Fibroblast of upper back skin (primary cell): ENCODE measurements at places on chromosomes 1 and 21.

GRCh38 chr1:17404820-17405219, 32.8 kb downstream of the PADI6 start:
- no peak for DNase-seq

DNA sequence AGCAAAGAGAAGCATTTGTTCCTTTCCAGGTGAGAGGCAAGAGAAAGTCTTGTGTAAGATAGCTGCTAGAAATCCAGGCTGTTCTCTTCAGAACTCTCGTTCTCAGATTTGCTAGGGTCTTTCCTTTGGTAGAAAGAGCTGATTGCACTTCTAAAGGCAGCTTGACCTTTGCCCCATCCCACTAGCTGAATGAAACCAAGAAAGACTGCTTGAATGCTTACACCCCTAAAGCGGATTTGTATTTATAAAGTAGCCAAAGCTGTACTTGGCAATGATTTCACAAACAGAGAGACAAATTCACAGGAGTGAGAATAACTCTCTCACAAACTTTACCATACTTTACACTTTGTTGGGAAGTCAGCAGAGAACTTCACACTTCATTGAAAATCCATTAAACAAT, 424.1 kb downstream of the TTLL7 start:
- DNase-seq, result no peak

GRCh38 chr21:29449306-29449950, 150.7 kb downstream of the BACH1 start:
- DNase-seq, result no peak

DNA sequence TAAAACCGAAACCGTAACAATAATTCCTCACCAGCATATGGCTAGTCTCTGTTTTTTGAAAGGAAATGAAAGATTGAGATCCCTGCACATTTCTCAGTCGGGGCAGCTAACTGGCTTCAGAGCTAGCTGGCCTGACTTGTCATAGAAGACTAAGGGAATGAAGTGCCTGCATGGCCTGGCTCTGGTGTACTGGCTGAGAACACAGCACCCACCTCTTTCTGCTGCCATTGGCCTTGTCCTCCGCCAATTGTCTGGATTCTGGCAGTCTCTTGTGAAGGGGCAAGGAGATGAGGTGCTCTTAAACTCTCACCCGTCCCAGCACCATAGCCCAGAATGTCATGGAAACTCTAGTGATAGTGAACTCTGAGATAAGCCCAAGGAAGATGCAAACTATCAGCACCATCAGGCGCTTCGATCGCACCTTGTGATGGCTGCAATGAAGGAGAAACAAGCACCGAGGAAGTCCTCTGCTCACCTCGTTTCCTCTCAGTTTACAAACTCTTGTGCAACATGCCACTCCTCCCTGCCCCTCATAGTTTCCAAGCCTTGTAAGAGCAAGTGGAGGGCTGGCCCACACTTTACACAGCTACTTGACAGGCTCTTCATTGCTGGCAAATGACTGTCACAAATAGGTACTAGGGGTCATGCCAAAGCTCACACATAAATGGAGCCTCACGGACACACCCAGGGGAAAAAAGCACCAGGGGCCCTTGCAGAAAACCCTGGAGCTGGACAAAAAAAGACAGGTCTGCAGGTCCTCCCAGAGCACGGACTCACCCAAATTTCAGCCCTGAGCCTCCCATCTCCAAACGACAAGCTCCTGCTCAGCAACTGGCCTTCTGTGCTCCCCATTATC, 16.4 kb downstream of the INPP5B start:
- no peak for DNase-seq

DNA sequence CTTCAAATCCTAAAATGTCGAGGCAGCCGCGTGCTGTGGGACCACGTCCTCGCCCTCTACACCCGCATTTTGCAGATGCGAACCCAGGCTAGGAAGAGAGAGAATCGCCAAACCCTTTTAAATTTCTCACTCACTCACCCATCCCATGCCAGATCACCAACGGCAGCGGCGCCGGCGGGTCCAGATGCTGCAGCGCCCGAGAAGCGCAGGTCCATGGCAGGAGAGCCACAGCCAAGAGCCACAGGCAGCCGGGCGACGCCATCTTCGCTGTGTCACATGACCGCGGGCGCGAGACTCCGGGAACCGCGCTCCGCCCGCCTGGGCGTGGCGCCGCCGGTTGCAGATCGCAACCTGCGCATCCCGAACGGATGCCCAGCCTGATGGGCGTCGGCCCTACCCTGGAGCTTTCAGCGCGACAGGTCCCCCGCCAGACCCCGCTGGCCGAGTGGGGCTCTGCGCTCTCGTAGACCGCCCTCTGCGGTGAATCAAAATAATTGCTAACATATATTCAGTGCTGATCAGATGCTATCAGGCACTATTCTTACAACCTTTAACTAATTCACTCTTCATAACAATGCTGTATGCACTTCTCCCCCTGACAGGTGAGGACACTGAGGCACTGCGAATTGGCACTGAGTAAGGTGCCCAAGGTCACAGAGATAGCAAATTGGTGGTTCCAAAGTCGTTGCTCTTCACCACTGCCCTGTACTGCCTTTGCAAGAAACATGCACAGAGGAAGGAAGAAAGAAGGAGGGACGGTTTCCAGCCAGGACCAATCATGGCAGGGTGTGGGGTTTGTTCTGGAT, at the start of gene PPT1:
Gene PPT1 (minus strand): TSS at position 276 of the 806 bp plus-strand sequence. CDS start 14 bp downstream, at position 262.
- DNase-seq, result peak; percentile 62

- no peak for DNase-seq
These were observed 92.3 kb downstream of the ST6GALNAC5 start for GRCh38 chr1:76959556-76959955.

GRCh38 chr1:173201969-173202368, 5.2 kb downstream of the TNFSF4 start:
- DNase-seq, result no peak

- no peak for DNase-seq
These were observed 683.4 kb downstream of the PTPRC start for GRCh38 chr1:199322278-199322677.

DNA sequence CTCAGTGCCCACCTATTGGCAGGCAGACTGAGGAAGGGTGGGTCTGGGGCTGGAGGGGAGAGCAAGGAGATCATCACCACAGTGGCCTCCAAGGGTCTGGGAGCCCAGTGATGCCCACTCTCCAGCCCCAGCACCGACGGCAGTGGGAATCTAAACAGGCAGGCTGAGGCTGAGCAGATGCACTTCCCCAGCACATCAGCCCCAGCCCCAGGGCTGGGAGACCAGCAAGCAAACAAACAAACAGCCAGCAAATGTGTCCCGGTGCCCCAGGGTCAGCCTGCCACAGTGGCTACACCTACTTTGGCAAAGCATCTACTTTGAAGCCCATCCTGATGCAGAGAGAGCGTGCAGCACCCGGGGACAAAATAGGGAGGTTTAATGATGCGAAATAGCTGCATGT, 216.3 kb upstream of the ZC3H12A start:
- no peak for DNase-seq

- no peak for DNase-seq
These were observed 594 bp downstream of the LUZP1 start for GRCh38 chr1:23168079-23168444.

DNA sequence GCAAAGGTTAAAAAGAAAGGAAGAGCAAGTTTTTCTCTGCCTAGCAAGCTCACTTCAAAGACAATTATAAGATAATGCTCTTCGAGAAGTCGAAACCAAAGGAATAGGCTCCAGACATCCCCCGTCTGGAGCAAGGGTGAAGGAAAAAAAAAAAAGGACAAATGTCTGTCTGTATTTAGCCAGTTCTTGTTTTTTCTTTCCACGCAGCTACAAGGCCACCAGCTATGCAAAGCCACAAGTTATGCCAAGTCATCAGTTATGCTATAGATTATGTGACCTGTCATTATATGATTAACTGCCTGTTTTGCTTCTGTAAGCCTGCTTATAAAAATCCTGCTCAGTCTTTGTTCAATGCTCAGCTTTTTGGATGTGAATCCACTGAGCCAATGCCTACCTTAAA, 2.4 kb upstream of the THEM5 start:
- DNase-seq, result no peak

DNA sequence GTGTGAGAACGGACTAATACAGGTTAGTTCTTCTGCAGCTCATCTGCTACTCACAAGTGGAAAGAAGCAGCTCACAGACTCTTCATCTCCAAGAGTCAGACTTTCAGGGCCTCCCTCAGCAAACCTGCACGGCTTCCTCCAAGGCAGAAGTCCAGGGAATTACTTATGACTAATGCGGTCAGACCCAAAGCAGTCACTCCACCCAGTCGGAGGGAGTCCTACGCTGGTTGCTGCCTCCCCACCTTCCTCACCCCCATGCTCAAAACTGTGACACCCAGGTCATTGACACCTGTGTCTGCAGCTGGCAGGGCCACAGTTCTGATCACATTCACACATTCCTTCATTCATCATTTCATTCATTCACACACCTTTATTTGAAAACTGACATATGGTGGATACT, 38.4 kb upstream of the PRDM2 start:
- peak; percentile 47 for DNase-seq

DNA sequence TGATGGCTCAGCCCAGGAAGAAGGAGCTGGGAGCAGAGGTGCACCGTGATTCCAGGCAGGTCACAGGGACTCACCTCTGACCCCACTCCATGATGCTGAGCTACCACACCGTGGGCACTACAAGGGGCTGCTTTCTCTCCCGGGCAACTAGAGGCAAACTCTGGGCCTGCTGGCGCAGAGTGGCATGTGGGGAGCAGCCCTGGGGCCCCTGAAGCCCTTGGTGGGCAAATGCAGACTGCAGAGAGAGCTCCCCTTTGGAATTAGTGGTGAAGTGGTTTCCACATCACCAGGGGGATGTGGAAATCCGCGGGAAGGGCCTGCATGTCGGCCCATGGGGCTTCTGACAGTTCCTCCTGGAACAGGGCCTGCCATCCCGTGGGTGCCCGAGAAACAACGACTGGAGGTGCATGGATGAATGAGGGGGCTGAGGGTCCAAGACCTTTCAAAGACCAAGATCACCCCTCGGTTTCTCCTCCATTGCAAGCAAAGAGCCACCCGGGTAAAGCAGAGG, 11.8 kb upstream of the MMEL1 start:
- DNase-seq, result no peak

DNA sequence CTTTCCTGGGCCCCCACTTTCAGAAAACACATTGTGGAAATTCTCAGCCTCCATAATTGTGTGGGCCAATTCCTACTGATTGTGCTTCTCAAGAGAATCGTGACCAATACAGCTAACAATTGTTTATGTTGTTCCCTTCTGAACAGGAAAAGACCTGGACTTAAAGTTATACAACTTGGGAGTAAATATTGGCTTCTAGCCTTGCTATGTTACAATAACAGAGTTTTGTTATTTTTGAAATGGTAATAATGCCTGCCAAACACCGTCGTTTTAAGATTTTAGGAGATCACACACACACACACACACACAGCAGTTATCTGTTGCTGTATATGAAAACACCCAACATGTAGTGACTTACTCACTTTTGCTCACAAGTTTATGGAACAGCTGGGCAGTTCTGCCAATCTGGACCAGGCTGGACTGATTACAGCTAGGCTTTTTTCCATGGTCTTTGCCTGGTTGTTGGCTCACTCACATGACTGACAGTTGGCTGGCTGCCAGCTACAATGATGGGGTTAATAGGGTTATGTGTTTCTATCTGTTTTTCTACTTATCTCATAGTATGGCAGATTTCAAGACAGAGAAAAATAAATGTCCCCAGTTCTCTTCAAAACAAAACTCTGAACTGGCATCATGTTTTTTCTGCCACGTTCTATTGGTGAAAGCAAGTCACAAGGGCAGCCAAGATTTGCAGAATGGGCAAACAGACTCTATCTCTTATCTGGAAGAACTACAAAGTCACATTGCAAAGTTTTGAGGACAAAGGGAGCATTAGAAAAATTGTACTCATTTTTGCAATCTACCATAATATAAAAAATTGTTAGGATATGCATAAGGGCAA, 447.5 kb downstream of the NEGR1 start:
- DNase-seq, result no peak

DNA sequence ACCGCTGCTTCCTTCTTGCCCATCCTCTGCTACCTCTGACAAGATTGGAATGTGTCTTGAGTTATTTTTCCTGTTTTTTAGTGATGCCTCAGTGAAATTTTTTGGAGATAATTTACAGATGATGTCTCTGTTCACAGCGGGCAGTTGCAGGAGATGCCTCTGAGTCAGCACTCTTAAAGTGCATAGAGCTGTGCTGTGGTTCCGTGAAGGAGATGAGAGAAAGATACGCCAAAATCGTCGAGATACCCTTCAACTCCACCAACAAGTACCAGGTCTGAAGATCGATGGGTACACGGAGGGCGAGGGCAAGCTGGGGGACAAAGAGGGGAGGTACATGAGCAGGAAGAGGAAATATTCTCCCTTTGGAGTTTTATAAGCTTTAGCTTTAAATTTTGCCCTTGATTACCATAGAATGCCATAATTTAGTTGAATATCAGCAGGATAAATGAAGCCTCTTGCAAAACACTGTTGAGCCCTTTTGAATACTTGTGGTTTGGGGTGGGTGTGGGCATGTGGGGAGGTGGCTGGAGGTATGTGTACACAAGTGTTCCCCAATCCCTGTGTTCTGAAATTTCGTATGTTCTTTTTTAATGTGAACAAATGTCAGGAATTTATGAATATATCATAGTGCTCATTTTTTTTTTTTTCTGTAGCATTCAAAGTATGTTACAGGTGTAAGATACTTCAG, 19.8 kb downstream of the ATP1A1 start:
- DNase-seq, result no peak

DNA sequence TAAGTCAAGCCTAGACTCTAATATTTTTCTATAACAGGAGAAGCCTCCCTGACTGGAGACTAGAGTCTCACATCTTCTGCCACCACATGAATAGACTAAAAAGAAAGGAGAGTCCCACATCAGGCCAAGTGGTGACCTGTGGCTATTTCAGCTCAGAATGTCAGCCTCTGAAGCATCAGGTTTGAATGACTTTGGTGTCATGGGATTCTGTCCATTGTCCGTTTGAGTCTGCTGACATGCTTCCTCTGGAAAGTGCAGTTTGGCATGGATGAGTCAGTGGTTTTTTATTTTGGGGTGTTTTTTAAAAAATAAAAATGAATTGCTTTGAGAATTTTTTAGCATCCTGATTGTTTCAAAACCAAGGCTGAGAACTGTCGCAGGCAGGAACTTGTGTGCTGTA, 19.5 kb downstream of the DYRK3 start:
- DNase-seq, result no peak

- peak; percentile 82 for DNase-seq
These were observed 99.8 kb upstream of the C1orf105 start for GRCh38 chr1:172320733-172321132.

DNA sequence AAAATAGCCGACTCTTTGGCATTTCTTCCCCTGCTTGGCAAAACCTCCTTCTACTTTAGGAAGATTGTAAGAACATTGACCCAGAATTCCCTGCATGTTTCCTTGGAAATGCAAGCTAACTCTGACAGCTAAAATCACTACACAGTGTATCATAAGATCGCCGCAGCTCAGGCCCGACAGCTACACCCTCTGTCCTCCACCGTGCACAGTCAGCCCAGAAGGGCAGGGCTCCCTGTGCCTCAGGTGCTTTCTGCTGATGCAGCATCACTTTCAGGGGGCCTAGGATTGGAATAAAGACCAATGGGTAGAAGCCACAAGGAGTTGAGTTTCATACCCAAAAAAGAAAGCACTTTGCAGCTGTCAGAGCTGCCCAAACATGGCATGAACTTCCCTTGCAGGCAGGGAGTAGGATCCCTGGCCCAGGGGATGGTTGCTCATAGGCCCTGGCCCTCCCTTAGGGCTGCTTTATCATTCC, 145.3 kb downstream of the SEC16B start:
- DNase-seq, result no peak
